Activated CD4-positive, alpha-beta T cell treated with anti-CD3 and anti-CD28 coated beads for 24 hours (primary cell): ENCODE measurements at places on chromosomes 6 and 20.

DNA sequence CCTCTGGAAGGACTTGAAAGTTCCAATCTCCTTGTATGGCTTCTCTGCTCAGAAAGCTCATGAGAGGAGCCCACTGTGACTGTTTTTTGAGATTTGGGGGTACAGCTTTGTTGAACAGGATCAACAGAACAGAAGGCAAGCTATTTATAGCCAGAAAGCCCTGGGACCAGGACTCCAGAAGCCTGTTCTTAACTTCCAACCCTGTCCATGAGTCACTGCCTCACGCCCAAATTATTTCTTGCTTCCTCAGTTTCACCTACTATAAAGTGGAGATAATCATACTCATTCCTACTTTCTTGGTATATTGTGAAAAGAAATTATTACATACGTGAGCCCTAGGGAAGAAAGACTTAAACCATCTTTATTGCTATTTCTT, 100.9 kb upstream of the MARCKS start:
- no peak for DNase-seq

DNA sequence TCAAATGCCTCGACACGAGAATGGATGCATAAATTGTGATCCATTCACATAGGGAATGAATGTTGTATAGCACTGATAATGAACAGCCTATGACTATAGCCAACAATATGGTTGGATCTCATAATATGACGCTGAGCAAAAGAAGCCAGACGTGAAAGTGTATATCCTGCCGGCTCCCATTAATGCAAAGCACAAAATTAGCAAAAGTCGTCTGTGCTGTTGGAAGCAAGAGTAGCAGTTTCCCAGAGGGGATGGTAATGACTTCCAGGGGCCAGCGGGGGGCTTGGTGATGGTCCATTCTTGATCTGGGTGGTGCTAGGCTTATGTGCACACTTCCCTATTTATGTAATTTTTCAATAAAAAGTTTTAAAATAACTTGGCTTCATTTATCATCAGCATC, 1.0 kb upstream of the TAGAP start:
- no peak for DNase-seq

DNA sequence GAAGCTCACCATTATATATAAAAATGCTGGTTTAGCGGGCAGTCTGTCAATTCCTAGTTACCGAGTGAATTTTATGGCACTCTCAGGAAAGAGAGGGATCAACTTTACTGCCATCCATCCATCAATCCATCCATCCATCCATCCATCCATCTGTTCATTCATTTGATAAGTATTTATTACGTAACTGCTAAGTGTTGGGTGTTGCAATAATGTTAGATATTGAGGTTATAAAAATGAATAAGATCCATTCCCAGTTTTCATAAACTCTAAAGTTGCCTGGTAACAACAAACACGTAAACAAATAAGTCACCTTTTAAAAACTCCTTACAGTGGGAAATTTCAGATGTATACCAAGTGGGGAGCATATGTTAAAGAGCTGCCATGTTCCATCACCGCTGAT, 36.8 kb downstream of the SASH1 start:
- no peak for DNase-seq

DNA sequence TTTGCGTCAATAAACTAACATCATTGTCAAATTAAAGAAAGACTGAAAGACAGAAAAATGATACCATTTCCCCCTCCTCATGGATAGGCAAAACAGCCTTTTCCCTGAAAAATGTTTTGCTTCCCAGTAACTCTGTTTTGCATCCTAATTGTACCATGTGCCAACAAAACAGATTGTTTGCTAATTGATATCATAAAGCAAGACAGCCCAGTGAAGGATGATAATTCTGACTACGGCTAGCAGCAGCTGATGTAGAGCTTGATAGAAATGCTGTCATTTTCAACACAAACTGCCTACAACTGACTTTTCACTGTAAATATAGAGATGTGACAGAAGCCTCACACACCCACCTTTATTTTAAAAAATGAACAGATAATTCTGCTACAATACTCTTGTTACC, 1061.6 kb downstream of the HACE1 start:
- DNase-seq = no peak

- no peak for DNase-seq
Measured at GRCh38 chr6:111750153-111750552, 123.1 kb downstream of the FYN start.

DNA sequence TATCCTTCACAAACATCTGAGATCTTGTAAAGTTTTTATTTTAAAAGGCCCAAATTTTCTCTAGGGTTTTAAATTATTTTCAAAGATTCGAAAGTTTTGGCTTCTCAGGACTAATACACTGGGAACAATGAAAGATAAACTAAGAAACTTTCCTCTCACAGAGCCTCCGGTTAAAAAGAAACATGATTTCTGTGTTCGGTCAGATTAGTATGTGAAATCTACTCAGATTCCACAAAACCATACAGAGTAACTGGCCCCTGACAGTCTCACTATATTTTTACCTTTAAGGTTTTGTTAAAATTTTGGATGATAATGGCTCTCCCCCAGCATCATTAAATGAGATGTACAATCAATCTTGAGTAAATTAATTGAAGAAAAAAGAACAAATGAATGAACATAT, 471.0 kb downstream of the COL12A1 start:
- DNase-seq = no peak

GRCh38 chr20:58719258-58719657, 26.7 kb downstream of the NPEPL1 start:
- DNase-seq = no peak

DNA sequence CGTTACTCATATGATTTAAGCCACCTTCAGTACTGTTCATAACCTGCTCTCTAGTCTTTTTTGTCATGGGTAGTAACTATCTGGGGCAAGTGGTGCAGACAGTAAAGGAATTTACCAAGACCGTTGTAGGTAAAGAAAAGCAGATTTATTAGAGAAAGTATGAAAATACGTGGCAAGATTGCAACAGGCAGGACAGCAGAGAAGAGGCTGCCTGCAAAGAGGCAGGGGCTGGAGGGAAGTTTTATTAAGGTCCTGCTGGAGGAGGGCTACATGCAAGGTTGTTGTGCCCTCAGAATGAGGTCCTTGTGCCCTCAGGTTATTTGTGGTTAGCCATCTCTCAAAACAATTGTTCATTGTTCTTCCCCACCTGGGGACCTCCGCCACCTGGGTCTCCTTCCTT, 444.3 kb downstream of the BCKDHB start:
- DNase-seq = no peak

DNA sequence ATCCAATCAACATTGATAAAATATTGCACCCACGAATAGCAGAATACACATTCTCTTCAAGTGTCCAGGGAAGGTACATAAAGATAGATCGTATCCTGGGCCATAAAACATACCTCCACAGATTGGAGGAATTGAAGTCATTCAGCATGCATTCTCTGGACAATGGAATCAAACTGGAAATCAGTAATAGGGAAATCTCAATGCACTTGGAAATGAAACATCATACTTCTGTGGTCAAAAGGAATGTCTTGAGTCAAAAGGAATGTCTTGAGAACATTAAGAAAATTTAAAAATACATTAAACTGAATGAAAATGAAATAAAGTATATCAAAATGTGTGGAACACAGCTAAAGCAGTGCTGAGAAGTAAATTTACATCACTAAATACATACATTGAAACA, 138.8 kb downstream of the TFAP2A start:
- DNase-seq = no peak

DNA sequence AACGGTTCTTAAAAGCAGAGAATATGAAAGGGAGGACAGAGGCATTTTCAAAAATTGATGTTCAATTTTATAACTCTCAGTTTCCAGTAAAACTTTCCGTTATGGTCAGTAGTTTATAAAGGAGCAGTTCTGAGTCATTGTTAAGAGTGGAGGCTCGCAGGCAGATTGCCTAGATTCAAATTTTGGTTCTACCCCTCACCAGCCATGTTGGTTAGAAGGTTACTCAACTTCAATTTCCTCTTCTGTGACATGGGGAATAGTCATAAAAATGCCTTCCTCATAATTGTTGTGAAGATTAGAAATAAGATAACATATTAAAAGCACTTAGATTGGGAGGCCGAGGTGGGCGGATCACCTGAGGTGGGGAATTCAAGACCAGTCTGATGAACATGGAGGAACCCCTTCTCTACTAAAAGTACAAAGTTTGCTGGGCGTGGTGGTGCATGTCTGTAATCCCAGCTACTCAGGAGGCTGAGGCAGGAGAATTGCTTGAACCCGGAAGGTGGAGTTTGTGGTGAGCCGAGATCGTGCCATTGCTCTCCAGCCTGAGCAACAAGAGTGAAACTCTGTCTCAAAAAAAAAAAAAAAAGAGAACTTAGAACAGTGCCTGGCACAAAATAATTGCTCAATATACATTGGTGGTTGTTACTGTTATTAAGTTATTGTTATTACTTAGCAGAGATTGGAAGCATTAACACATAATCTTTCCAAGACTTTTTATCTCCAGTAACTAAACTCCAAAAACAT, 348.9 kb downstream of the NRN1 start:
- DNase-seq = no peak

- DNase-seq = no peak
Measured at GRCh38 chr20:17854307-17854903, 114.2 kb downstream of the SNX5 start.

GRCh38 chr6:141988954-141989705, 143.6 kb upstream of the GJE1 start:
- DNase-seq = no peak

DNA sequence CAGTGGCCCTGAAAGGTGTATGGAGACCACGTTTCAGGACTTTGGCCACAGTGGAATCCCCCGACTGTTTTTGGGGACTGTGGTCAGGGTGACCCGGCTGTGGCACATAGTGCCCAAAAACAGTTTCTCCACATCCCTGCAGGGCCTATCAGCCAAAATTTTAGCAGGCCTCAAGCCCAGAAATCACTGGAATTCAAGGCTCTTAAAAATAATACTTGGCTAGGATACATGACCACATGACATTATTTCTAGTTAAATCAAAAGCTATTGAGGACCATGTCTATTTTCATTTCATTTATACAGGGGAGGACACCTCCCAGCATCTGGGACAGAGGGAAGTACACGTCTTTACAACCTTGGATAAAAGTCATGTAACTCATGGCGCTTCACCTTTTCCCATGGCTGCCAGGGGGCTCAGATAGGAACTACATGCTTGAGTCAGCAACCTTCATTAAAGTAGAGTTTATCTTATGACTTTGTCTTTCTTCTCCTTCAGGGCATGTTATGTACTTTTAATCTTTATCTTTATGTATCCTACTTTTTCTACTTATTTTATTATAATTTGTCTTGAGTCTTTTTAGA, 70.8 kb upstream of the CD93 start:
- no peak for DNase-seq

GRCh38 chr20:39395478-39396291, 433.5 kb downstream of the DHX35 start:
- no peak for DNase-seq

- no peak for DNase-seq
Measured at GRCh38 chr20:43559147-43559987, 540 bp downstream of the SGK2 start.

DNA sequence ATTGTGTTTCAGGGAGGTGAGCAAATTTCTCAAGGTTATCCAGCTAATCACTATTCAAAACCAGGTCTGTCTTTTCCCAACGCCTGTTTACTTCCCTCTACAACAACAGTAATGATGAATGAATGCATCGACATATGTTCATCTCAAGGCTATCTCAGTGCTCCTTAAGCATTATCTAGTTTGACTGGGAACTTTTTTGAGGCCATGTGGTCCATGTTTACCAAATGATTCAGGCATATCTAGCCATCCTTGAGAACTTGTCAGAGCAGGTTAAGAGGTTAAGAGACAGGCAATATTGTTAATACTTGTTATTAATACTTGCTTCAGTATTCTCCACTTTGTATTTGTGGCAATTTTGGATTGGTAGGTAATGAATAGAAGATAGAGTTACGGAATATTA, 1038.4 kb upstream of the FLRT3 start:
- DNase-seq = no peak

GRCh38 chr6:21049572-21049971, 515.3 kb downstream of the CDKAL1 start:
- no peak for DNase-seq

DNA sequence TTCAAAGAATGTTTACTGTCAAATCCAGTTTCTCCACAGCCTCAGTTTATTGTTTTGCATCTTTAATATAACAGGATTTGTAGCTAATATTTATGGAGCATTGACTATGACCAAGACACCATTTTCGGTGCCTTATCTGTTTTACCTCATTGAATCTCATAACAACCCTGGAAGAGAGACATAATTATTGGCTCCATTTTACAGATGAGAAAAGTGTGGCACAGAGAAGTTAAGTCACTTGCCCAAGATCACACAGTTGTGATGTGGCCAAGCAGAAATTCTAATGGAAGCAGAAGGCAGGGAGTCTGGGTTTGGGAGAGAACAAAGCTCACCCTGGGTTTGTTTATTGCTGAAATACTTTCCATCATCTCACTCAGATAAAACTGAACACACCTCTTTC, 17.5 kb upstream of the NFATC2 start:
- no peak for DNase-seq

GRCh38 chr6:148551226-148551625, 195.6 kb upstream of the UST start:
- DNase-seq = no peak

- DNase-seq = no peak
Measured at GRCh38 chr6:75155631-75156030, 50.2 kb downstream of the COL12A1 start.

DNA sequence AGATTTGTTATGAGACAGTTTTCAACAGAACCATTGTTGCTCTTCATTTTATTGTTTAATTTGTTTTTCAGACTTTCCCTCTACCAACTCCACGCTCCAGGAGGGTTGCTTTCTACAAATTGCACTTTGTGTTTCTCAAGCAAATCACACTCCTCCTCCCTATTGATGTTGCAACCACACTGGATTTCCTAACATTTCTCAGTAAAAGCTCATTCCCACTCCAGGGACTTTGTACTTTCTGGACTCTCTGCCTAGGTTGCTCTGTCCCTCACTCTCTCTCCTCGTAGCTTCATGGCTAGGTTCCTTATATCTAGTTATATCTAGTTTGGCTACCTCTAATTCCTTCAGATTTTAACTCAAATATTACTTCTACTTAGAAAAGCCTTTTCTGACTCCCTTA, 20.3 kb downstream of the PGK2 start:
- DNase-seq = no peak

GRCh38 chr20:16258766-16259165, 314.5 kb downstream of the KIF16B start:
- DNase-seq = no peak

DNA sequence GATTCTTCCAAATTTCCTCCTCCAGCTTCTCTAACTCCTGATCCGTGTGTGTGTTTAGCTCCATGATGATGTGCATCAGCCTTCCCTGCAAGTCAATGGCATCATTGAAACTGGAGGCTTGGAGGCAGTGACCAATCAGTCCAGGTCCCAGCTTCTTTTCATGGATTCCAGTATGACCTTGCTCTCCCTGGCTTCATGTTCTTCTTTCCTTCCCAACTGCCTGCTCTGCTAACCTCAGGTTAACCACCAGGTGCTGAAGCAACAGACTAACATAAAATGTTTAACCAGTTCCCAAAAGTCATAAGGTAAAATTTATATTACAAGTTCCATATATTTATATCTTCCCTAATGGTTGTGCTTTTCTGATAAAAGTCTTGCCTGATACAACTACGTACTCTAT, 512.8 kb upstream of the EPHA7 start:
- DNase-seq = no peak
